ENCODE measurements at places on chromosomes 11 and 22.

DNA sequence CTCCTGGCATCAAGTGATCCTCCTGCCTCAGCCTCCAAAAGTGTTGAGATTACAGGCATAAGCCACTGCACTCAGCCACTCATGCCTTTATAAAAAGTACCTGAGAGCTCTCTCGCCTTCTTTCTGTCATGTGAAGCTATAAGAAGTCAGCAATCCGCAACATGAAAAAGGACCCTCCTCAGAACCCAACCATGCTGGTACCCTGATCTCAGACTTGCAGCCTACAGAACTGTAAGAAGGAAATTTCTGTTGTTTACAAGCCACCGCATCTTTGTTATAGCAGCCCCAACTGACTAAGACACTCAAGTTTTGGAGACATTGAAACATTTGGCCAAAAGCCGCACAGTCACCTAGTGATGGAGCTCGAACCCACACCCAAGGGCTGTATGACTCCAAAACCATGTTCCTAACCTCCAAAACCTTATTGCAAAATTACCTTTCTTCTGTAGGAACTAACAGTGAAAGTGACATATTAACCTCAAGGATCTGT lies 8.9 kb downstream of the PACSIN2 start:
- no peak for DNase-seq

GRCh38 chr22:24465566-24465965 lies 29.6 kb upstream of the UPB1 start:
- DNase-seq = no peak

GRCh38 chr11:9787981-9788521 lies 124.2 kb downstream of the SWAP70 start:
- peak; percentile 31 for DNase-seq

DNA sequence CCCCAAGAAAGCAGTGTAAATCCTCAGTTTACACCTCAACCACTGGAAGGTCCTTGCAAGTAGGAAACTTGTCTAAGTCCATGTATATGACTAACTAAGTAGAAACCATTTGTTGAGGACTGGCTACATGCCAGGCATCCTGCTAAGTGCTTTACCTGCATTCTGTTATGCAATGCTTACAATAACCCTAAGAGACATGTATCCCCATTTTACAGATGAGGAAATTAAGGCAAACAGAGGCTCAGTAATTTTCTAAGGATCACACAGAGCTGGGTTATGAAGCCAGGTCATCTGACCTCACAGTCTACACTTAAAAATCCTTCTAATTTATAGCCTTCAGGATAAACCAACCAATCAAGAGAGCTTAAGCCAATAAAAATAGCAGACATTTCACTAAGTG lies 1.5 kb downstream of the TIMM10 start:
- DNase-seq = no peak

DNA sequence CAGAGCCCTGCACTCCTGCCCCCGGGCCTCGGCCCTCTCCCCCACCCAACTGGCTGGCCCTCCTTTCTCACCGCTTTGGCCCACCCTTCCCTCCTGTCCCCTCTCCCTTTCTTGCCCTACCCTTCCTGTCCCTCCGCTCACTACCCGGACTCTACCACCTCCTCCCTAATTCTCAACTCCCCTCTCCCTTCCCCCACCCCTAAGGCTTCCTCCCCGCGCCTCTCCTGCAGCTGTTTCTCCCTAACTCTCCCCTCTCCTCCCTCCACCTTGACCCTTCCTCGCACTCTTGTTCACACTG lies 421 bp downstream of the SLC15A3 start:
- DNase-seq = no peak

GRCh38 chr11:133524488-133524887 lies 7.8 kb downstream of the OPCML start:
- DNase-seq = no peak

DNA sequence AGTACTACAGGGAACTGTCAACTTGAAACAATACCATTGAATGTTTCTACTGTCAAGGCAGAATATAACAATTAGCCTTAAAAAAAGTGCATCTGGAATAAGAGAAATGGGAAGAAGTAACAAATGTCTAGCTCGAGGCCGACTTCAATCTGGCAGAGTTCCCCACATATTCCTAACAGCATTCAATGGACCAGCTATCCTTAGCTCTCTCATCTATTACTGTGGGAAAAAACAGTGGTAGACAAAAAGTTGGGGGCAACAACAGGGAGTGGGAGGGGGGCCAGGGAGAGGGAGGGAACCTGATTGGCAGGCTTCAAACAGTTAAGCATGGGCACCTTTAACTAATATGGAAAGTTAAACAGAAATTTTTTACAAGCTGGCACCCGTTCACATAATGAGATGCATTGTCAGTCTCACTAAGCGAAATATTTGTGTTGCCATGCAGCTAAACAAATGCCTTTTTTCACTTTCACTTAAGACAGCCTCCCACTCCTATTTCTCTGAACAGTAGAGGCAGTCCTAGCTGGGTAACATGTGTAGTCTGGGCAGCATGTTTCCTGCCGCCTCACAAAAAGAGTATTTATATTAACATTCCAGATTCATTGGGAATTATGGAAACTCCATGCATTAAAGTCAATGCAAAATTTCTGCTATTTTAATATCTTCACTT lies 62.2 kb upstream of the SOX6 start:
- no peak for DNase-seq

DNA sequence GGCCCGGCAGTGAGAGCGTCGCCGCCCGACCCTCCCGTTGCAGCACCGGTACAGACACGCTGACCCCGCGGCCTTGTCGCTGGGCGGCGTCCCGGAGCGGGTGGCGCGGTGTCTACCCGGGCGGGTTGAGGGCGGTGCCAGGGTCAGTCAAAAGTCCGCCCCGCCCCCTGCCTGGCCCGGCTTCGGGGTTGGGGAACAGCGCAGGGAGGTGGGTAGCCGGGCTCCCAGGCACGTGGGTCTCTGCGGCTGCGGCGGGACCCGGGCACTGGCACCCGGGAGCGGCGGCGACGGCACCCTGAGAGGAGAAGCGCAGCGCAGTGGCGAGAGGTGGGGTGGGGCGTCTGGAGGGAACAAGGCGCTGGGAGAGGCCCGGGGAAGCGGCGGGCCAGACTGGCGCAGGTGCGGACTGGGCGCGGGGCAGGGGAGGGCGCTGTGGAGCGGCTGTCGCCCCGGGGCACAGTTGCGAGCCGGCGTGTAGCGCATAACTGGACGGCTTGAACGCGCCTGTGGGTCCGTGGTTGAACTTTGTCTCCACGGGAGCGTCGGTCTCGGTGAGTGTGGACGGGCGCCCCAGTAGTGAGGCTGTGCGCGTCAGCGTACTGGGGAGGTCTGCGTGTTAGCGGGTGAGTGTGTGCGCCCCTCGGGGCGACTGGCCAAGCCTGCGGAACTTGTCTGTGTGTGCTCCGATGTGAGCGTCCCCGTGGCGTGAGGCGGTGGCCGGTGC lies at the start of gene P2RY2:
Gene P2RY2 (plus strand): TSS at position 176 of the 724 bp plus-strand sequence. CDS start 15,879 bp downstream, outside the sequence.
- no peak for DNase-seq

DNA sequence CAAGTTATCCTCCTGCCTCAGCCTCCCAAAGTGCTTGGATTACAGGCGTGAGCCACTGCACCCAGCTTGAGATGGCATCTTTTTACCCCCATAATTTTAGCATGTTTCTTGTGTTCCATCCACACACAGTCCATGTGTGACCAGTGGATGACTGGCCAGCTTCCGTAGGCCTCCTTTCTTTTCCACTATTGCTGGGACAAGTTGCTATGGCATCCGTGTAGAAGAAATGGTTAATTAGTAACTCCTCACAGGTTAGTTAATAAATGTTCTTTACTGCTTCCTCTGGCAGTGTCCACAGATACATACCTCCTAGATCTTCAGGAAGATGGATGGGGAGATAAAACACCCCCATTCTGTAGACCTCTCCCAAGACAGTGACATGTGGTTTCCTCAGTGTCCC lies 154.3 kb upstream of the RASSF10 start:
- no peak for DNase-seq

- no peak for DNase-seq
Observed at GRCh38 chr11:33775832-33776470, 1.6 kb upstream of the FBXO3 start.

- DNase-seq = no peak
Observed at GRCh38 chr11:132123449-132123848, 753.0 kb downstream of the NTM start.

GRCh38 chr11:5922749-5923426 lies 19.2 kb upstream of the OR56A3 start:
- DNase-seq = no peak

DNA sequence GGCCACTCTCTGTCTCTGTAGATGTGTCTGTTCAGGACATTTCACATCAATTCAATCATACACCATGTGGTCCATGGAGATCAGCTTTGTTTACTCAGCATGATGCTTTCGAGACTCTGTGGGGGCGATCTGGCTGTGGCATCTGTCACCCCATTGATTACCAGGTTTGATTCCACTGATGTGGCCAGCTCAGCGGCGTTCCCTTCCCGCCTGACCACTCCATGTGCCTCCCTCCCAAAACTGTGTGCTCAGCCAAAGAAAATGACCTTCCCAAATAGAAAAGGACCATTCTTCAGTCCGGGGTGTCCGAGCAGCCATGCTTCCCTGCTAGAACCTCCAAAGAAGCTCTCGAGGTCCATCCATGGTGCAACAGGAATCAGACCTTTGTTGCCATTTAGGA lies 89.1 kb downstream of the BRD1 start:
- DNase-seq = no peak

- DNase-seq = no peak
Observed at GRCh38 chr11:107020594-107020993, 2.3 kb upstream of the GUCY1A2 start.

DNA sequence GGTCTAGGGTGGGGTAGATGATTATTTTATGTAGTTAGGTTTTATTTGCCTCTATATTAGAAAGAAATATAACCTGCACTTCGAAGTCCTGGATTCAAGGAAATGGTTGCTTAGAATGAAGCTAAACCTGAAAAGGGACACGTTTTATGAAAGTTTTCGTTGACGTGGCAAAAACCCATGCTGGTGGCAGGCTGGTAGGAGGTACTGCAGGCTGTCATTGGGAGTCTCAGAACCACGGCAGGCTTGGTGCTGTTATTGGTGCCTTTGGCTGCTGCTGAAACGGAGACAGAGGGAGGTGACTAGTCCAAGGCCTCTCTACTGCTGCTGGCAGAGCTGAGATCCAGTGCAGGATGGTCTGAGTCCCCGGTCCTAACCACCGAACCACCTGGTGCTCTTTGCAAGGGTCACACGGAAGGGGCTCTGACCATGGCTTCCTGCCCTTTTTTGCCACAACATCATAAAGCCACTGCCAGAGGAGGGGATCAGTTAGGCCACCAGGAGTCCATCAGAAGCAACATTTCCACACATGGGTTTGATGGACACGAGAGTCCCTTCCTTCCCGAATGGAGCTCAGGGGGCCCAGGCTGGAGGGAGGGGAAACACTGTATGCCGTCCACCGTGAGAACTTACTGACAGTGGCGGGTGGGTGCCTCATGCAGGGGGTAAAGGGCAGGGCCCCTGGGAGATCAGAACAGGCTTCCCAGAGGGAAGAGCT lies 13.4 kb downstream of the CSF2RB start:
- DNase-seq = no peak

DNA sequence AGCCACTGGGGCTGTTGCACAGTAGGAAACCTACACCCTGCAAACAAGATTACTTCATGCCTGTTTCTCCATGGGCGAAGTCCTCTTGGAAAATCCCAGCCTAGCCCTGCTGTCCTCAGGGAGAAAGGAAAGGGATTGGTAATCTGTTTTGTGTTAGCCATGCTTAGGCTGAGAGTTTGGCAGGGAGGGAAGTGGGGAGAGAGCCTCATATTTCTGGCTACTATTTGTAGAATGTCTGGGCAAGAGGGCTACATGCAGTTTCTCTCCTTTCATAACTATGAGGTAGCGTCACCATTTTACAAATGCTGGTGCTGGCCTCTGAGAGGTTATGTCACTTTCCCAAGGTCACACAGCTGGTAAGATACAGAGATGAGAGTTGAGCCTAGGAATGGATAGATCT lies 737 bp upstream of the MFRP start:
- DNase-seq = no peak

- DNase-seq = no peak
Observed at GRCh38 chr11:122983438-122984185, 2.0 kb upstream of the BSX start.

GRCh38 chr22:46410291-46410808 lies 74.8 kb downstream of the TRMU start:
- DNase-seq = no peak

DNA sequence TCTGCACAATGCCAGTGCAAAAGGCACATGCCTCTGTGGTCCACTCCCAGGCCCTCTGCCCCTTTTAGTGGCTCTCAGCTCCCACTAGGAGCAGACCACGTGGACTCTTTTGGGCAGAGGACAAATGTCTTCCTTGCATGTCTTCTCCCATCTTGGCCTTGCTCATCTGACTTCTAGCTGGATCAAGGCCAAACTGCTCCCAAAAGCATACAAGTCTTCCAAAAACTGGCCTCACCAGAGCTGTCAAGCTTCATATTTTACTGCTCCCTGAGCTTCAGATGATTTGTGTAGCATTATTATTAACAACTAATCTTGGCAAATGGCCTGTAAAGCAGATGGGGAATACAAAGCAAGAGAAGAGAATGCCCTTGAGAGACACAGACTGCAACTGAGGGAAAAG lies 6.9 kb downstream of the SMPD1 start:
- DNase-seq = no peak

DNA sequence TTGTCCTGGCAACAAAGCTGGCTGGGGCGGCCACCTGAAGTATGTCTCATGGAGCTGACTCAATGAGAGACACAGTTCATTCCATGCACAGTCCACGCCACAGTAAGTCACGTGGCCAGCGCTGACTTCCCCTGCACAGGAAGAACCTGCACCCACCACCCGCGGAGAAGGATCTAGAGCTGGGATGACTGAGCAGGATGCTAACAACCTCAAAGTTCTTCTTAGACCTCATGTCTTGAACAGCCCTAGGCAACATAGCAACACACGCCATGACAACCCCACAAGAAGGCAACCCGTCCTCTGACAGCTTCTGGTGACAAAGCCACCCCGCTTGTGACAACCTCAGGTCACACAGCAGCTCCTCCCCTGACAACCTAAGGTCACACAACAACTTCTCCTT lies 76.9 kb upstream of the B3GAT1 start:
- no peak for DNase-seq

Measured in HTR-8/SVneo (cell line).